ENCODE measurements at places on chromosomes 1 and 21.

DNA sequence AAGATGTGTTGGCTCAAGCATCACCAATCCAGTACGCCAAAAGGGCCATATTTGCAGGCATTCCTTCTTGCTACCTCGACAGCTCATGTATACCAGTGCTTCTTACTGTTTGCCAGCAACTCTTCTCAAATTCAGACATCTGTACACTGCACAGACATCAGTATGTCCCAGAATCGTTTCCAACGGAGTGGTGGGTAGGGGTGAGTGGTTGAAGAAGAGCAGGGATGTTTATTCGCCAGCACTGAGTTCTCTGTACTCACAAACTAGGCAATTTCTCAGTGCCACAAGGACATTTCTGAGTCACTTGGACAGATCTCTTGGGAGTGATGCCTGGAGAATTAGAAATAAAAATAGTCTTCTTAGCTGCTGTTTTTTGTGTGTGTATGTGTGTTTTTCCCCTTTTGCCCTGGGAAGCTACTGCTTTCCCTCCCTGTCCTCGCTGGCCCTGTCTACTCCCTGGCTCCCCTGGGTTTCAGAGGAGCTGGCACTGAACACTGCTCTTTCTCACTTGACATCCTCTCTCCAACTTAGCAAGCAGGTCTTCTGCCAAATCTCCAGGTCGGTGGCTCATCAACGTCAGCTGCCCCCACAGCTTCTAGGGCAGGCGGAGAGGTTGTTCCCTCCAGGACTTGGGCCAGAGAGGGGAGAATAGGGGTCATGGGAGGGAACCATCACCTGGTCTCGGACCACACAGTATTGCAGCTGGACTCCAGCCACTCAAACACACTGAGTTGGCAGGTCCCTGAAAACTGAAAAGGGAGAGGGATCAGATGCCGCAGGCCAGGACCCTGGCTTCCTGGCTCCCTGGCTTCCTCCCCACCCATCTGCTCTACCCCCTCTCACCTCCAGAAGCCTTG, 90.5 kb downstream of the NMNAT2 start:
- DNase-seq = no peak

DNA sequence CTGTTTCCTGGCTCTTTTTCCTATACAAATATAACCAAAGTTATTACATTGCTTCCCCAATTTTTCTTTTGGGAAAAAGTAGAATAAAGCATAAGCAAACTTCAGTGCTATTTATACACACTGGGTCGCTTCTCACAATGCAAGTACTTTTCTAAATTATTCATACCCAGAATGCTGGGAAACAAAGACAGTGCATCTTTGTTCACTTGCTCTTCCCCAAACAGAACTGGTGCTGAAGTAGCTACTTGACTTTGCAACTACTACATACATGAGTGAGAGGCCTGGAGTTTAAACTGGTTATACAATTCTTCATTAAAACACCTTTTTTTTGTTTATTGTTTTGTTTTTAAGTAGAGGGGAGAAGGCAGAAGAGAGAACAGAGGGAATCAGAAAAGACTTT, 40.2 kb downstream of the STX6 start:
- no peak for DNase-seq

DNA sequence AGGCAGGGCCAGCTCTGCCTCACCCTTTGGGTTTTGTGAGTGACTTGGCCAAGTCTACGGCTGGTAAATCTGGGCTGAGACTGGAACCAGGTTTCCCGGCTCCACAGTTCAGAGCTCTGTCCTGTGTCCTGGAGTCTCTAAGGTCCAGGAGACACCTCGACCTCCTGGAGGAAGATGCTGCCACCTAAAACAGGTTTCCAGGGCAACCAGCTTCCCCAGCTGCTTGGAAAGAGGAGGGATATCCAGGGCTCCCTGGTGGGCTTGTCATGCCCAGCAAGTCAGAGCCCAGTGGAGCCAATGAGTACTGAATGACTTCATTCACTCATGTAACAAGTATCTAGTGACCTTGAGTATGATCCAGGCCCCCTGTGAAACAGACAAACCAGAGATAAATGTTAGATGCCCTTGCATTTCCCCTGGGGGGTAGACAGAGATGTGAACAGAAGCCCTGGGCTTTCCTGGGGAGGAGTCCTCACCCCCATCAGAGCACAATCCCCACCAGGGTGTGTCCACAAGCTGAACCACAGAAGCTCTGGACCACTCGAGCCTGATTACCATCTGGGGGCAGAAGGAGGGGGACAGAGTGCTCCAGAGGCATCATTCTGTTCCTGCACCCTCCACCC, 181.2 kb upstream of the RAB4A start:
- DNase-seq = no peak

DNA sequence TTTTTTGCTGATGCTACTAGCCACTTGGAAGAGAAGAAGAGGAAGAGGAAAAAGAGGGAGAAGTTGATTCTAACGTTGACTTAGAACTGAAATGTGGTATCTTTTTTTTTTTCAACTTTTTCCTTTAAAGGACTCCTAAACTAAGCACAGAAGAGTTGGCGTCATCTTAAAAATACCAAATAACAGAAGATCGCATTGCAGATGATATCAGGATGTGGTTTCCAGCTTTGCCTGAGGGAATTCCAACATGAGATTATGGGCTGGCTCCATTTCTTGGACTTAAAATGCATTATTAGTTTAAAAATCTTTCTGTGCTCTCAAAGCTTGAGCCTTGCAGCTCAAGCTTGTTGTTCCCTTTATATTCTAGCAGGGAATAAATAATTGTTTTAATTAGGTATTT, 29.8 kb downstream of the WDR3 start:
- DNase-seq = no peak

GRCh38 chr1:115136706-115137105, 47.4 kb upstream of the TSPAN2 start:
- no peak for DNase-seq

- no peak for DNase-seq
These were observed 2.7 kb upstream of the SSX2IP start for GRCh38 chr1:84693005-84693404.

DNA sequence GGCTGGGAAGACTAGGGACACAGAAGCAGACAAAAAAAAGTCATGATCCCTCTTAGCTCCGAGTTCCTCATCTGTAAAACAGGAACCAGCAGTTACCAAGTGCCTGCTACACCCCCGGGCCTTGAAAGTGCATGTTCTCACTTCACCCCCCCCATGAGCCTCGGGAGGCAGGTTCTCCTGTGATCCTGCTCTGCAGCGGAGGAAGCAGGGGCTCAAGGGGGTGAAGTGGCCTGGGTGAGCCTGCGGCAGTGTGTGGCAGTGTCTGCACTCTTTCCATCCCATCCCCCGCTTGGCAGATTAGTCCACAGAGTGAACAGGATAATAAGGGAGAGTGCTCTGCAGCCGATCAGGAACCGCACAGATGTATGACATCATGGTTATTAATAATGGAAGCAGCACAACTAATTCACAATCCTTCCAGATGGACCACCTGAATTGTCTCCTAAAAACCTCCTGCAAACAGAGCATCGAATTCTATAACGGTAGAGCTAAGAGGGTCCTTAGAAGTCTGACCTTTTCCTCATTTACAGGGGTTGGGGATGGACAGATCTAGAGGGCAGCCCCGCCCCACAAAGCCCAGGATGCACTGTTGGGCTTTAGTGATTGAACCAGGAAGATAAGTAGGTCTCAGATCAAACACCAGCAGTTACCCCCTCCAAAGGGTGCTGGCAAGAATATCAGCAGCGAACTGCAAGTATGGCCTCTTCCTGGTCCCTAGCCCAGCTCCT, 174.1 kb upstream of the EDN2 start:
- DNase-seq = no peak

DNA sequence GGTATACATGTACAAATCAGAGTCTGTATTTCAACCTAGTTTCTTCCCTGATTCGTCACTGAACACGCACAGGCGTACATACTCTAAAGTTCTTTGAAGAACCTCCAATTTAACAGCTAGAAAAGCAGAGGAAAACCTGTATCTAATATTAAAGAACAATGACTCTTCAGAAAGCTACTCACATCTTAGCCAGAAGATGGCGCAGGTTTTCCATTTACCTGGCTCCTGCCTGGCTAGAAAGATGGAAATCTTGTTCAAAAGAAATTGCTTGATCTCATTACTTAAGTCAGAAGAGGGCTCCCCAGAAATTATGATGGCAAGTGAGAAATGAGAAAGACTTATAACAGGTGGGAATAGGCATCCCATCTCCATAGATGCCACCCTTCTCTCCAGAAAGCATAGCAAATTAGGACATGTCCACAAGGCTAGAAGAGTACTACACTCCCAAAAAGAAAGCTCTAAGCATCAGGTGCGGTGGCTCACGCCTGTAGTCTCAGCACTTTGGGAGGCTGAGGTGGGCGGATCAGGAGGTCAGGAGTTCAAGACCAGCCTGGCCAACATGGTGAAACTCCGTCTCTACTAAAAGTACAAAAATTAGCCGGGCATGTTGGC, 19.0 kb upstream of the L1TD1 start:
- DNase-seq = peak; percentile 39

DNA sequence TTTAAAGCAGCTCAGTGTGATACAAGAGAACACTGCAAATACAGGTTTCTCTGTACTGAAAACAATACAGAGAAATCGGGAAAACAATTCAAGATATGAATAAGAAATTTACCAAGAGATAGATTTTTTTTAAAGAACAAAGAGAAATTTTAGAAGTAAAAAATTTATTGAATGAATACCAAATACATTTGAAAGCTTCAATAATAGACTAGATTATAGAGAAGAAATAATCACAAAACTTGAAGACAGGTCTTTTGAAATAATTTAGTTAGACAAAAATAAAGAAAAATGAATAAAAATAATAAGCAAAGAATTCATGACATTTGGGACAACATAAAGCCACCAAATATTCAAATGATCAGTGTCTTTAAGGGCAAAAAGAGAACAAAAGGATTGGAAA, 13.6 kb upstream of the FMO4 start:
- no peak for DNase-seq

DNA sequence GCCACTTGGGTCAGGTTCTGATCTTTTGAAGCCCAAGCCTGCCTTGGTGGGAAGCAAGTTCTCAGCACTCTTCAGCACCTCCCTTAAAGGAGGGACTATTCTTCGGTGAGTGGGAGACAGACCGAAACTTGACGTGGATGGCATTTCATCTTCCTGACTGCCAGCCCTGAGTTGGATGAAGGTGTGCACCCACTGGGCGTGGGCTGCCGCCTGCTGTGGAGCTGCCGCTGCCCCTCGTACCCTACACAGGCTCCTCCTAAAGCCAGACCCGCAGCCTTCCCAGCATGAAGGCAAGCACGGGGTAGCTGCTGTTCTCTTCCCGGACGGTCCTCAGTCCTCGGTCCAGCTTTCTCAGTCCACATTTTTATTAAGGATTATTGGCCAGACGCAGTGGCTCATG, 84.2 kb downstream of the SLC66A1 start:
- DNase-seq = no peak

DNA sequence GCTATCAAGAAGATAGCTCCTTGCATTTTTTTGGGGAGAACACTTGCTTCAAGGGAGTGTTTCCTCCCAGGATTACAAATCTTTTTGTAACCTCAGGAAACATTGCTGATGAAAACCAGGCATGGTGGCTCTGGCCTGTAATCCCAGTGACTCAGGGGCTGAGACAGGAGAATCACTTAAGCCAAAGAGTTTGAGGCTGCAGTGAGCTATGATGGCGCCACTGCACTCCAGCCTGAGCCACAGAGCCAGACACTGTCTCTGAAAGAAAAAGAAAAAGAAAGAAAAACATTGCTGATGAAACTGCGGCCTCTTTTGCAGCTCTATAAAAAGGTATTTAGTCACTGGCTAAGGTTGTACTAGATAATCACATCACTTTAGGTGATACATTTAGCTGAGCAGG, 7.3 kb downstream of the RNU1-2 start:
- DNase-seq = no peak

- DNase-seq = peak; percentile 66
These were observed 65.2 kb upstream of the TARBP1 start for GRCh38 chr1:234544087-234544579.

- no peak for DNase-seq
These were observed 263.6 kb upstream of the USP24 start for GRCh38 chr1:55478742-55479141.

DNA sequence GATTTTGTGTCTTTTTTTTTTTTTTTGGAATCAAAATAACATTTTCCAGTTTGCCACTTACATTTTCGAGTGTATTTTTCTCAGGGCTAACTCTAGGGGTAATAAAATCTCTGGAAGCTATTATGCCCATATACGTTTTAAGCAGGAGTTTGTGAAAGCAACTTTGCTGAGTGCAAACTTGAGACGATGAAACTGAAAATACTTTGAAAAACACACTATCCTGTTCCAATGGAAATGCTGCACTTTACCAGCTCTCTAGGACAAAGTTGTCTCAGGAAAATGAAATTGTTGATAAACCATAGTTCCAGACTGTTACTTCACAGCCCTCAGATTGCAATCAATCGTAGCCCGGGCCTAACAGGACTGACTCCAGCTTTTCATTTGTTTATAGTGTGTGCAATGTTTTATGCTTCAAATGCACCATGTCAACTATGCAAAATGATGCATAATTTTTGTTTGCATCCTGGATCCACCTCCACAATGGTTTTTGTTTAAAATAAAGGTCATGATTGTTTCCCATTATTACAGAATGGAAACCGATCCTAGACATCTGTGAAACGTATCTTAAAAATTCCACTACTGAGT, 220.6 kb upstream of the PKN2 start:
- no peak for DNase-seq

DNA sequence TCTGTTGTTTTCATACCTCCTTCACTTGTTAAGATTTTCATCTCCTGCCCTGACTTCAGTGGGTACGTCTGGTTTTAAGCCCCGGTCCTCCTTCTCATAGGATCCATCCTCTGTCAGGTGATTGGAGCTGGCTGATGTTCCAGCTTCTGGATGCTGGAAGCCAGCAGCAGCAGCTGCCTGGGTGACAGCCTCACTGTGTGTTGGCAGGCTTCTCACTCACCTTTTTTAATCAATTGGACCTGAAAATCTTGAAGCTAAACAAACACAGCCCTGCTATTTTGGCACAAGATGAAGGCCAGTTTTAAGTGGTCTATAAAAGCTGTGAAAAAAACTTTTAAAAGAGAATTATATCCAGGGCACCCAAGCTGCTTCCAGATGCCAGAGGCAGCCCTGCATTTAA, 181.0 kb downstream of the DISC1 start:
- no peak for DNase-seq

DNA sequence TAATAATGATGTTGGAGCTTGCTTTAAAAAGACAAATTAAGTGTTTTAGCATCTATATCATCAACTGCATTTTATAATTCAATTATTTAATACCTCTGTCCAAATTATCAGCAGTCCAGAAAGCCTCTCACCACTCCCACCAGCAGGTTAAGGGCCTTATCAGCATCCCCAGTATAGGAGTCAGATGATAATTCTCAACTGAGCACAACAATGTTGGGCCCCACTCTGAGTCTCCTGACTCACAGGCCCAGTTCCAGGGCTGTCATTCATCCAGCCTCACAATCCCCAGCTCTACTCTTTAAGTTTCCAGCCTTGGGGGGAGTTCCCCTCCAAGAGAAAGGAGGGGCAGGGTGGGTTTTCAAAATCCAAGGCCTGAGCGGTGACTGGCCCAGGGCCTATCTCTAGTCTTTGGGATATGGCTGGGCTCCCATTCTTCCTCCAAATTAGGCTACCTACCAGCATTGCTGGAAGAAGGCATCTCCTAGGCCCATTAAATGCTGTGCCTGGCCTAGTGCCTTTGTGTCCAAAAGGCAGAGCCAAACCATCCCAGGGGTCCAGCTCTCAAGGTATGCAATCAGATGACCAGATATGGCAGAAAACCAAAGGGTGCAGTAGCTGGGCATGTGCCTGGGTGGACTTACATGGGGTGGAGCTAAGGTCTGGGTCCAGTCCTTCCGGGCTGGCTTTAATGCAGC, 134.1 kb downstream of the GLUL start:
- DNase-seq = no peak
